ENCODE measurements at places on chromosomes 16 and 17.

GRCh38 chr16:72372087-72373045 is 200.4 kb upstream of the PMFBP1 start:
- DNase-seq: no peak

DNA sequence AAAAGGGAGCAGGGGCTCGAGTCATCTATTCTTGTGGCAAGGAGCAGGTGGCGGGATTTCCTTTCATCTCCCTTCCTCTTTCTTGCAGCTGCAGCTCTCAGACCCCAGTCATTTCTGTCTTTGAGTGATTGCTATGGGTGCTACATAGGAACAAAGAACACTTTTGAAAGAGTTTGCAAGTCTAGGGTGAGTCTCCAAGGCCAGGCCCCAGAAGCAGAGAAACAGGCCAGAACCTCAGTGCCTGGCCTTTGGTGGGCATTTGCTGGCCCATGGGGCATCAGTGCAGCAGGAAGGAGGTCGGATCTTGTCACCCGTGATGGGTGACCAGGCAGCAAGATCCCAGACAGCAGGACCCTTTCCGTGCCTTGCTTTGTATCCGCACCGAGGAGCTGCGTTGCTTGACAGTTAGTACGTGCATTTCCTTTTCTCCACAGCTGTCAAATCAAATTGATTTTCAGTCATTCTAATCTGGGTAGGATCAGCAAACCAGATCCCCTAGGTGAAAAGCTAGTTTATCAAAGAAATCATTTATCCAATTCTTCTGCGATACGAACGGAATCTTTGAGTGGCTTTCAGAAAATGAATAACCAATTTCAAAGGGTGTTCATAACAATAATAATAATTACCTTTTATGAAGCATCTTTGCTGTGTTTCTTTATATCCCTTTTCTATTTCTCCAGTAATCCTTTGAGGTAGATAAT is 244.6 kb upstream of the MAF start:
- DNase-seq: no peak

DNA sequence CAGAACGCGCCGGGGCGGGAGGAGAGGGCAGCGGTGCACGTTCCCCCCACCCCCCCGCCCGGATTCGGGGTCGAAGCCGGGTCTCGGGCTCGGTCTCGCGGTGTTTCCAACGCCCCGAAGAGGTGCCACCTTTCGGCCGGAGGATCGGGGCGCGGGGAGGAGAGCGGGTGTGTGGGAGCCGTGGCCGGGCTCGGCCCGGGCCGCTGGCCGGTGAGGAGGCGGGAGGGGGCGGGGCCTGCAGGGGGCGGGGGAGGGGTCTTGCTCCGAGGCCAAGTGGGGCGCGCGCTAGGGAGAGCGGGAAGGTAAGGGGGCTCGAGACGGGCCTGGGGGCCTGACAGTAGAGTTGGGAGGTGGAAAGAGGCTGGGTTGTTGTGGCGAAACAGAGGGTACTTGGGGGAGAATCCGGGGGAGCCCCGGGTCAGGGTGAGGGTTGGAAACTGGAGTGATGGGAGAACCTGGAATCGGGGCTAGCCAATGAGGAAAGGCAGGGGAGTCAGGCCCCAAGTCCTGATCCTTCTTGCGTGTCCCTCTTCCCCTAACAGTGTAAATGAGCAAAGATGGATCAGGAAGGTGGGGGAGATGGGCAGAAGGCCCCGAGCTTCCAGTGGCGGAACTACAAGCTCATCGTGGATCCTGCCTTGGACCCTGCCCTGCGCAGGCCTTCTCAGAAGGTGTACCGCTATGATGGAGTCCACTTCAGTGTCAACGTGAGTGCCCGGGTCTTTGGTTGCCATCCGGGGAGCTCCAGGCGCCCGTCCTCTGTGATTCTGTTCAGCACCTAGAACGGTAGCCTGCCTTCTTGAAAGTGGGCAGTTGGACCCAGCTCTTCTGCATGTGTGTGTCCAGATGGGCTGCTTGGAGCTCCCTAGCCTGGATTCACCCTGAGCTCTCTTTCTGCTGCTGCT is 873 bp downstream of the SETD1A start:
- no peak for DNase-seq

DNA sequence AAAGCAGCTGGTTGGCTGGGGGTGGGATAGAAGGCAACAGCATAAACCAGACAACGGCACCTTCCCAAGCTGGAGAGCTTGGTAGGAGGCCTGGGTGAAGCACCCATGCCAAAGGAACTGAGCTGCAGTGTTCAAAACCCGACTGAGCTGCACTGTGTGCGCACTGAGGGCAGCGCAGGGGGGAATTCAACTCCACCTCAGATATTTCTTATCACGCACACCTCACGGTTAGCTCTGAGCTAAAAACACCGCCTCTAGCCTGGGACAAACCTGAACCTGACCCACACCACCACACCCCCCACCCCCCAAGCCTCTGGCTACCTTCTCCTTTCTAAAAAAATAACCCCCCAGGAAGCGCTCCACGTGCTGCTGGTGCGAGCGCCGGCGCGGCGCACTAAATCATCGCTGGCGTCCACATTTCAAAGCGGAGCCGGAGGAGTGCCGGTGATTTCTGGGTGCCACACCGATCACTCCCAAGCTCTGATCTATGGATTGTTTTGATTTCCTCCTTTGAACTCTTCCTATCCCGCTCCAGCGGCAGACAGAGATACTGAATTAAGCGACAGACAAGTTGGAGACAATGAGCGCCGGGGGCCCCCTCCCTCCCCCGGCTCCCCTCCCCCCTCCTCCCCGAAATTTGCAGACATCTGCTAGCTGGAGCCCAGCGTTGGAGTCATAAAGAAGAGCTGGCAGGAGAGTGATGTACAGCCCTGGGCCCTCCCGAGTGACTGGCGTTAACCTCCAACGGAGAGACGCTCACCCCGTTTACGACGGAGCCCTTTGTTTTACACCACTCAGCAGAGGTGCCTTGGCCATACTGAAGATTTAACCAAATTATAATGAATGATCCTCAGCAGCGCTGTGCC is 85.0 kb downstream of the NOG start:
- DNase-seq: no peak

- no peak for DNase-seq
Observed at GRCh38 chr16:28010671-28011070, 52.8 kb downstream of the GSG1L start.

GRCh38 chr17:39036009-39036408 is 68.8 kb upstream of the FBXO47 start:
- no peak for DNase-seq
